Heart right ventricle (tissue), 16 donors: ENCODE measurements at places on chromosomes 4 and X. TPM values are rescaled to one million over a fixed set of nuclear protein-coding genes. Genes with fewer than 3 reads are reported as not detected.
A peak's percentile ranks its signal among the peaks of the same experiment; 100 is the strongest.

STOX2 gene
- total RNA-seq = 20.4 TPM

AREG gene
- 17.7 TPM for total RNA-seq

USP17L5 gene
- not detected for total RNA-seq

MAMLD1 gene
- total RNA-seq = 2.5 TPM

ATP1B4 gene
- 4.6 TPM for total RNA-seq

APELA gene
- total RNA-seq = not detected

VCX3B gene
- not detected for total RNA-seq

GPRASP3 gene
- total RNA-seq = 6.5 TPM

TMPRSS11F gene
- not detected for total RNA-seq

SYN1 gene
- total RNA-seq = 16.3 TPM

SHROOM3 gene
- total RNA-seq = 24.1 TPM

MAP7D3 gene
- 15.3 TPM for total RNA-seq

PABPC1L2B gene
- total RNA-seq = not detected

- H3K36me3 ChIP-seq = no peaks in the 10 kb centered on the region
- H3K4me3 ChIP-seq = no peak overlapping the region
- peak; percentile 34 for DNase-seq
- no peaks in the 10 kb centered on the region for H3K27me3 ChIP-seq
- peak overlapping the region; percentile 74 for H3K27ac ChIP-seq
- H3K4me1 ChIP-seq = peaks cover 95% of the 10 kb centered on the region
Observed at GRCh38 chrX:2707334-2707760, 16.3 kb downstream of the CD99 start.

GRCh38 chrX:68438575-68438974 lies 5.3 kb upstream of the OPHN1 start:
- DNase-seq = no peak
- no peak overlapping the region for H3K4me3 ChIP-seq
- H3K36me3 ChIP-seq = no peaks in the 10 kb centered on the region
- no peak overlapping the region for H3K27ac ChIP-seq

GRCh38 chr4:2565533-2565932 lies 29.1 kb downstream of the FAM193A start:
- H3K4me3 ChIP-seq = no peak overlapping the region
- peaks cover 16% of the 10 kb centered on the region for H3K4me1 ChIP-seq
- no peaks in the 10 kb centered on the region for H3K27me3 ChIP-seq
- H3K27ac ChIP-seq = no peak overlapping the region
- no peaks in the 10 kb centered on the region for H3K36me3 ChIP-seq

DNA sequence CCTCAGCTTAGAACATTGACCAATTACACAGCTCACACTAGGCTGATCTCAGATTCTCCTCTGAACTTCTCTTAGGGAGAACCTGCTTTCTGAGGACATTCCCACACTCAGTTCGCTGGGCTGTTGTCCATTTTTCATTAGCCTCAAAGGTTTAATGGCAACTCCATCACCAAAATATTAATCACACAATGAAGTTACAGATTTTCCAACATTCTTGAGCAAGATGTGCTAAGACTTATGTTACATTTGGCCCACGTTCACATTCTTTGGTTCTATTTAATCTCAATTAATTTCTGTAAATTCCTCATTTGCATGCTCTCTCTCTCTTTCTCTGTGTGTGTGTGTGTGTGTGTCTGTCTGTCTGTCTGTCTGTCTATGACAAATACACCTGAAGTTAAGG lies 82.3 kb upstream of the EDNRA start:
- DNase-seq = no peak
- no peak overlapping the region for H3K4me3 ChIP-seq

DNA sequence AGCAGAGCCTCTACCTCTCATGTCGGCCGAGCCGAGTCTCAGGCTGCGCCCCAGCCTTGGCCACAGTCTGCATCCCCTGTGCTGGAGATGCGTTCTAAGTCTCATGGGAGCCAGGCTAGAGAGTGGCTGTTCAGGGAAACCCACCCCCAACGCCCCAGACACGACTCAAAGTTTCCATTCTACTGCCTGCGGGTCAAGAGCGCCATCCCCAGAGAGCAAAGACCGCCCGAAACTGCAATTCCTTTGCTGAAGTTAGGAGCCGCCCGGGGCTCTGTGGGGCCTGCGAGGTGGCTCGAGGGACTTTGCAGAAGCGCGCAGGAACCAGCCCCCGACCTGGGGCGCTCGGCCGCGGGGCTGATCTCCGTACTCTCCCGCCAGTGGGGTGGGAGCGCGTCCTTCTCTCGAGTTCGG lies 10.0 kb upstream of the ELF4 start:
- H3K4me3 ChIP-seq = peak overlapping the region; percentile 22
- no peaks in the 10 kb centered on the region for H3K36me3 ChIP-seq

DNA sequence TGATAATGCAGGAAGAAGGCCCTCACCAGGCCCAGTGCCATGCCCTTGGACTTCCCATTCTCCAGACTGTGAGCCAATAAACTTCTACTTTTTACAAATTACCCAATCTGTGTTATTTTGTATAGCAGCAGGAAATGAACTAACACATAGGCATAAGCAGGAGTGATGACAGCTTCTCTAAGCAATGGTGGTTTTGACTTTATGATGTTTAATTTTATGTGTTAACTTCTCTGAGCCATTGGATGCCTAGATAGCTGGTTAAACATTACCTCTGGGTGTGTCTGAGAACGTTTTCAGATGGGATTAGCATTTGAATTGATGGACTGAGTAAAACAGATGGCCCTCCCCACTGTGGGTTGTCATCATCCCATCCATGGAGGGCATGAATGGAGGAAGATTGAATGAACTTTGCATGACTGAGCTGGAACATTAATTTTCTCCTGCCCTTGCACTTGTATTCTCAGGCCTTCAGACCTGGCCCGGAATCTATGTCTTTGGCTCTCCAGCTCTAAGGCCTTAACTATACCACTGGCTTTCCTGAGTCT lies 13.9 kb upstream of the PDLIM3 start:
- H3K27ac ChIP-seq = no peak overlapping the region
- no peaks in the 10 kb centered on the region for H3K36me3 ChIP-seq
- no peaks in the 10 kb centered on the region for H3K27me3 ChIP-seq
- no peak for DNase-seq

- H3K4me3 ChIP-seq = no peak overlapping the region
- H3K27me3 ChIP-seq = no peaks in the 10 kb centered on the region
- H3K4me1 ChIP-seq = peaks cover 20% of the 10 kb centered on the region
- no peak for DNase-seq
Observed at GRCh38 chr4:169045862-169046584, 36.0 kb upstream of the CBR4 start.

- H3K4me1 ChIP-seq = no peaks in the 10 kb centered on the region
- no peak overlapping the region for H3K27ac ChIP-seq
- DNase-seq = no peak
- peaks cover 37% of the 10 kb centered on the region for H3K27me3 ChIP-seq
Observed at GRCh38 chr4:153755186-153755585, 4.6 kb downstream of the RNF175 start.

DNA sequence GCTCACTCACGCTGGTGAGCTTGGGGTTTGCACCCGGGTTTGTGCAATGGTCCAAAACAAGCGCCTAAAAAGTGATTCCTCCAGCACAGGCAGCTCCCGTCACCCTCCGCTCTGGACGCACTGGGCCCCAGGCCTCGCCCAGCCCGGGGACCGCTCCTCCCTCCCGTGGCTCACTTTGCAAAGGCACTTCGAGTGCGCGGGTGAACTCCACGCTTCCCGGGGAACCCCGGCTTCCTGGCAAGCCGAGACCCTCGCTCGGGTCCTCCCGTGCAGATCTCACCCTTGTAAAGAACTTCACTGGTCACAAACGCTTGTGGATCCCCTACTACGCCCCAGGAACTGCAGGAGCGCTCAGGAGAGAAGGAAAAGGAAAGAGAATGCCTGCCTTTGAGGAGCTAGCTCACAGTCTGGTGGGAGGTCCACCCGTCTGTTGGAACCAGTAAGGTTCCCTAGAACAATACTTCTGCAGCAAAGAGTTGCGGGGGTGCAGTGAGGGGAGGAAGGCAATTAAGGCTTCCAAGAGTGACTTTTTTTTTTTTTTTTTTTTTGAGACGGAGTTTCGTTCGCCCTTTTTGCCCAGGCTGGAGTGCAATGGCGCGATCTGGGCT lies at the start of gene CTPS2:
TSS of gene CTPS2 (minus strand) at position 122 of the 608 bp plus-strand sequence. CDS start 9,767 bp downstream, outside the sequence.
- peak within 1 kb of the TSS; percentile 80 for H3K4me3 ChIP-seq
- DNase-seq = peak; percentile 40

- H3K4me3 ChIP-seq = no peak overlapping the region
- H3K27ac ChIP-seq = no peak overlapping the region
- no peaks in the 10 kb centered on the region for H3K36me3 ChIP-seq
- H3K27me3 ChIP-seq = no peaks in the 10 kb centered on the region
- no peaks in the 10 kb centered on the region for H3K4me1 ChIP-seq
- DNase-seq = no peak
Observed at GRCh38 chrX:40374486-40374885, 206.3 kb upstream of the ATP6AP2 start.

DNA sequence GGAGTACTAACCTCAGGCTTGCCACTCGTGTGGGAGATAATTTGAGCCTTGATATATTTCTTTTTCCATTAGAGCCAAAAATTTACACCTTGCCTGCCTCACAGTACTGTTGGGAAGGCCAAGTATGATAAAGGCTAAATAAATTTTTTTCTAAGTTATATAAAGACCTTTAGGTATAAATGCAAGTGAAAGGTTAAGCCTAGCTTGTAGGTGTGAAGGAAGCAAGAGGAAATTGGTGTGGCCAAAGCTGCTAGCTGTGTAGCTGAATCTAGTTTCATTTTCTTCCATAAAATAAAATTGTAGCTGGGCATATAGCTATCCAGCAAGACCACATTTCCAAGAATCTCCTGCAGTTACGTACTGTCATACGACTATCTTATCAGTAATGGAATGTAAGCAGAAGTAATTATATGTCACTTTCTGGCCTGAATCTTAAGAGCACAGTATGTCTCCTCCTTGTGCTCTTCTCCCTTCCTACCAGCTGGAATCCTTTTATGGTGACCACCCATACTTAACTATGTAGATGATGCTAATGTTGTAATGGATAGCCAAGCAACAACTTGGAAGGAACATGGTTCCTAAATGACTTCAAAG lies 14.3 kb upstream of the GABRE start:
- H3K4me1 ChIP-seq = peaks cover 4% of the 10 kb centered on the region
- no peak overlapping the region for H3K4me3 ChIP-seq
- DNase-seq = no peak
- H3K27ac ChIP-seq = no peak overlapping the region

- H3K4me3 ChIP-seq = no peak overlapping the region
- H3K36me3 ChIP-seq = peaks cover 13% of the 10 kb centered on the region
- no peaks in the 10 kb centered on the region for H3K4me1 ChIP-seq
- H3K27ac ChIP-seq = no peak overlapping the region
- no peaks in the 10 kb centered on the region for H3K27me3 ChIP-seq
- no peak for DNase-seq
Observed at GRCh38 chr4:20528508-20528907, 171.8 kb upstream of the PACRGL start.

- H3K27ac ChIP-seq = peak overlapping the region; percentile 59
- no peak for DNase-seq
- H3K4me3 ChIP-seq = no peak overlapping the region
- no peaks in the 10 kb centered on the region for H3K4me1 ChIP-seq
- no peaks in the 10 kb centered on the region for H3K36me3 ChIP-seq
- H3K27me3 ChIP-seq = no peaks in the 10 kb centered on the region
Observed at GRCh38 chr4:67131224-67131623, 414.1 kb downstream of the CENPC start.

- no peak for DNase-seq
- H3K27me3 ChIP-seq = peaks cover 65% of the 10 kb centered on the region
- no peak overlapping the region for H3K4me3 ChIP-seq
- no peaks in the 10 kb centered on the region for H3K4me1 ChIP-seq
- H3K27ac ChIP-seq = no peak overlapping the region
- no peaks in the 10 kb centered on the region for H3K36me3 ChIP-seq
Observed at GRCh38 chr4:8664031-8664805, 71.7 kb downstream of the CPZ start.

DNA sequence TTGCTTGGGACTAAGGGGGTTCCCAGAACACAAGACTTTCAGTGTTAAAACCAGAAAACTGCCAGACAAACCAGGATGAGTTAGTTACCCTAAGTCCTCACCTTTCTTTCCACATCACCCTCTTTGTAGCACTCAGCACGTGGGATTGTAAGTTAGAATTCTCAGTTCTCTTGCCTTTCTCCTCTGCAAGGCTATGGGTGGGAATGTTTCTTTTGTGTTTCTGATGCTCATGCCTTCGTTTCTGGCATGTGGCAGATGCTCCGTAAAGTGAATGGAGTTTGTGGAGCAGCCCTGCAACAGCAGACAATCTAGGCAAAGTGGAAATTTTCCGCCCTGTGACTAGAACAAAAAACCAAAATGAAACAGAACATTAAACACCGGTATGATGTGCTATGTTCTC lies 64.7 kb upstream of the SPP1 start:
- no peaks in the 10 kb centered on the region for H3K4me1 ChIP-seq
- no peak overlapping the region for H3K4me3 ChIP-seq
- H3K27ac ChIP-seq = no peak overlapping the region
- no peak for DNase-seq
- H3K36me3 ChIP-seq = no peaks in the 10 kb centered on the region
- H3K27me3 ChIP-seq = no peaks in the 10 kb centered on the region

- no peak overlapping the region for H3K27ac ChIP-seq
- H3K36me3 ChIP-seq = no peaks in the 10 kb centered on the region
- no peaks in the 10 kb centered on the region for H3K27me3 ChIP-seq
- no peak for DNase-seq
Observed at GRCh38 chr4:37502070-37502469, 184.1 kb downstream of the RELL1 start.

DNA sequence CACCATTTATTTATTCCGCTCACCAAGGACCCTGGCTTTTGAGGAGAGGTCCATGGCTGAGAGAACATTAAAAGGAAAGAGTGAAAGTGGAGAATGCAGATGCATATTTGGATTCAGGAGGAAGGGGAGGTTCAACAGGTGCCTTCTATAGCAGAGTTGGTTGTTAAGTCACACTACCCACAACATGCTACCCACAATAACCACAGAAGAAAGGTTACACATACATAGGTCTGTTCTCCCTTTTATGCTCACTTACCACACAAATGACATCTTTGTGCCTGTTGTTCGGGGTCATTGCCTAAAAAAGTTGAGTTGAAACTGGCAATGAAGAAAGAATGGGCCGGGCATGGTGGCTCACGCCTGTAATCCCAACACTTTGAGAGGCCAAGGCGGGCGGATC lies 587.4 kb downstream of the RPA4 start:
- H3K4me1 ChIP-seq = no peaks in the 10 kb centered on the region
- H3K27me3 ChIP-seq = no peaks in the 10 kb centered on the region
- no peak for DNase-seq
- no peak overlapping the region for H3K27ac ChIP-seq

- H3K27me3 ChIP-seq = no peaks in the 10 kb centered on the region
- no peak overlapping the region for H3K4me3 ChIP-seq
- peak overlapping the region; percentile 58 for H3K27ac ChIP-seq
- peaks cover 16% of the 10 kb centered on the region for H3K4me1 ChIP-seq
Observed at GRCh38 chr4:168717847-168718246, 221.0 kb downstream of the PALLD start.

DNA sequence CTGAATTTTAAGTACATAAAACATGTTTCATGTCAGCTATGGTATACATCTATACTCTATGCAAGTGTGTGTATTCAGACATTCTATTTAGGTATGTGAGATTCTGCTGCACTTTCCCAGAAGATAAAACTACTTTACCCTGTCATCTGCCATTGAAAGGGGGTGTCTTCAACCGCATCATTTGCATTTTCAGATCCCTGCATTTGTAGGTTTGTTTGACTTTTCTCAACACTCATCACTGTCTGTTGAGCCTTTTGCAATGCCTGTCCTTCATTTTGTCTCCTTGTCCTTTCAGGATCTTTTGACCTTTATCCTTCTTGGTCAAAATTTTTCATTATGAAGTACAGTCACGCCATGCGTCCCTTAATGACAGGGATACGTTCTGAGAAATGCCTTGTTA lies 103.5 kb downstream of the TMA16 start:
- no peak overlapping the region for H3K4me3 ChIP-seq
- DNase-seq = no peak
- H3K36me3 ChIP-seq = no peaks in the 10 kb centered on the region
- no peak overlapping the region for H3K27ac ChIP-seq
